ENCODE measurements at places on chromosomes 16 and 17.

- peaks cover 77% of the 10 kb centered on the region for H3K4me1 ChIP-seq
- 0 out of 2 replicates have a peak, but pooled peaks cover 5% of the 10 kb centered on the region for H3K36me3 ChIP-seq
- peaks cover 2% of the 10 kb centered on the region for H3K27me3 ChIP-seq
- no peak overlapping the region for H3K4me3 ChIP-seq
- no peak for DNase-seq
- H3K27ac ChIP-seq: peak overlapping the region; percentile 17
Measured at GRCh38 chr17:2235265-2235664, 68.3 kb downstream of the SMG6 start.

DNA sequence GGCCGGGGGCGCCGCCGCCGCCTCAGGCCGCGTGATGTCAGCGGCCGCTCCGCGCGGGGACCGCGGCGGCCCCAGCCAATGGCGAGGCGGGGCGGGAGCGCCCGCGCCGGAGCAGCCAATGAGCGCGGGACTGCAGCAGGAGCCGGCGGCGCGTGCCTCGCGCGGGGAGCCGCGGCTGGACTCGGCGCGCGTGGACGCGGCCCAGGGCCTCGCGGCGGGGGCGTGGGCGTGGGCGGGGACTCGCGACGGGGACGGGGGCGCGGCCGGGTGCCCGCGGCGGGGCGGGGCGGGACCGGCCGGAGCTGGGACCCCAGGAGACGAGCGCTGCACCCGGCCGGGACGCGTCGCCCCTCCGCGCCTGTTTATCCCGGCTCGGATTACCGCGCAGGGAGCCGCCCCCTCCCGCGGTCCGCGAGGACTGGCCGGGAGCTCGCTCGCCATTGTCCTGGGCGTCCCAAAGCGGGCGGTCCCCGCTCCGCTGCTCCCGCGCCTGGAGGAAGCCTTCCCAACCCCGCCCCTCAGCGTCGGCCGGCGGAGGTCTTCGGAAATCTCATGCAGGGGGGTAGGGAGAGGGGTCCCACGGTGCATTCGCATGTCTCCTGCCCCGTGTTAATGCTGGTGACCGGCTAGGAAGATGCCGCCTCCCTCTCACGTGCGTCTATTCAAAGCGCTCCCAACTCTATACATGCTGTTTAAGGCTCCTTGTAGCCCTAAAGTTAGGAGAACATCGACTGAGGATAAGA lies at the start of gene RNF157:
TSS of gene RNF157 (minus strand) at position 33 of the 743 bp plus-strand sequence. CDS start 253 bp downstream, outside the sequence.
- H3K4me1 ChIP-seq: peaks cover 8% of the 10 kb centered on the region
- peak within 1 kb of the TSS; percentile 86 for H3K4me3 ChIP-seq
- peak within 1 kb of the TSS; percentile 57 for H3K27ac ChIP-seq
- DNase-seq: no peak
- H3K27me3 ChIP-seq: peaks cover 51% of the 10 kb centered on the region

GRCh38 chr17:76103274-76104139 lies at the start of gene EXOC7:
Gene EXOC7, minus strand, starts transcription at chr17:76103787. Its CDS starts 95 bp downstream, at chr17:76103692.
- peaks cover 22% of the 10 kb centered on the region for H3K36me3 ChIP-seq
- H3K4me3 ChIP-seq: peak within 1 kb of the TSS; percentile 99
- H3K27ac ChIP-seq: peak within 1 kb of the TSS; percentile 96
- DNase-seq: peak; percentile 82

DNA sequence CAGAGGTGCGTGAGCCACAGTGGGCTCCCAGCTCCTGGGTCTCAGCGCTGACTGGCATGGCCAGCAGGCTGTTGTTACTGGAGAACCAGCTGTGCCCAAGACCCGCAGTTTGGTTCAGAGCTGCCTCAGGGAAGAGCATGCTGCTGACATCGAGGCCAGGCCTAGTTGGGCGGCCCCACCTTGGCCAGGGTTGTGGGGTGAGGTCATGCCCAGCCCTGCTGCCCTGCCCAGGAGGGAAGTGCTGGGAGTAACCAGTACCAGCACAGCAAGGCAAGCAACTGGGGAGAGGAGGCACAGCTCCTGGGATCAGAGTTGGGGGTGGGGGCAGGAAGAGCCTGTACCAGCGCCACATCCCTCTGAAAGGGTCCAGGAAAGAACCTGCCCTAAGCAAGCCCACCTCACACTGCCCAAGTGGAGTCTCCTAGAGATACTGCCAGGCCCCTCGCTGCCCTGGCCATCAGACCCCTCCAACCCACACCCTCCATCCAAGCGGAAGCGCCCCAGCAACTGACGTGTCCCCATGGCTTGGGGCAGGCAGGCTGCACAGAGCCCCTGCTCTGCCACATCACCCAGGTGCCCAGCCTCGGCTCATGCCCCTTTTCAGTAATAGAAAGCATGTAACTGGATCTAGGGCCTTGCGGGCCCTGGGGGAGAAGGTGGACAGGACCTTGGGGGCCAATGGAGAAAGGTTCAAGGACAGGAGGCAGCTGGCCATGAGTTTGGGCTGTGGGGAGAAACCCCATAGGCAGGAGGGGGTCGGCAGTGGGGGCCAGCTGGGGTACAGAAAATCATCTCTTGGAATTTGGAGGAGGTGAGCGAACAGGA lies 990 bp downstream of the DOK4 start:
- no peak for DNase-seq
- peak overlapping the region; percentile 89 for H3K4me3 ChIP-seq
- no peaks in the 10 kb centered on the region for H3K36me3 ChIP-seq
- H3K27ac ChIP-seq: peak overlapping the region; percentile 43
- peaks cover 26% of the 10 kb centered on the region for H3K4me1 ChIP-seq

GRCh38 chr16:81185416-81185815 lies 53.1 kb upstream of the BCO1 start:
- peaks cover 7% of the 10 kb centered on the region for H3K27me3 ChIP-seq
- no peaks in the 10 kb centered on the region for H3K36me3 ChIP-seq
- H3K4me3 ChIP-seq: no peak overlapping the region

- DNase-seq: no peak
- no peak overlapping the region for H3K4me3 ChIP-seq
- H3K4me1 ChIP-seq: peaks cover 28% of the 10 kb centered on the region
- no peak overlapping the region for H3K27ac ChIP-seq
Measured at GRCh38 chr17:67107171-67107570, 62.8 kb downstream of the CACNG1 start.

- H3K36me3 ChIP-seq: no peaks in the 10 kb centered on the region
- DNase-seq: no peak
- peaks cover 5% of the 10 kb centered on the region for H3K27me3 ChIP-seq
- H3K27ac ChIP-seq: no peak overlapping the region
Measured at GRCh38 chr16:82769845-82770244, 143.1 kb downstream of the CDH13 start.

- peaks cover 2% of the 10 kb centered on the region for H3K27me3 ChIP-seq
- H3K36me3 ChIP-seq: peaks cover 12% of the 10 kb centered on the region
Measured at GRCh38 chr17:7396147-7396546, 1.8 kb upstream of the PLSCR3 start.

- H3K27ac ChIP-seq: no peak overlapping the region
- H3K4me1 ChIP-seq: no peaks in the 10 kb centered on the region
- no peaks in the 10 kb centered on the region for H3K36me3 ChIP-seq
- peaks cover 21% of the 10 kb centered on the region for H3K27me3 ChIP-seq
- no peak for DNase-seq
Measured at GRCh38 chr16:48041981-48042421, 113.8 kb downstream of the ABCC12 start.

DNA sequence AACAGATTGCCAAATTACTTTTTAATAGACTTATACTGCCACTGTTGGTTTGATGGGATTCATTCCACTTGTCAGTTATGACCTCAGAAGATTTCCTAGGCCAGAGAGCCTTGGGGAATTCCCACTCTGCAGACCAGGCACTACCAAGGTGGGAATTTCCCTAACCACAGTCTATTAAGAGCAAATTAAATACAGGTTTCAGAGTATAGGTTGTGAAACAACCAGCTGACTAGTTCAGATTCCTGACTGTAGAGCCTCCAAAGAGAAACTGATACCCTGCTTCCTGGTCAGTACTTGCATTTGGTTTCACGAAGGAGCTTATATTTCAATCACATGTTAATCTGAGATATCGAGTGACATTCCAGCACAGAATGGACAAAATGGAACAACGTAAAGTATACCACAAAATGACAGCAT lies 186.5 kb downstream of the STX8 start:
- no peaks in the 10 kb centered on the region for H3K27me3 ChIP-seq
- no peak overlapping the region for H3K4me3 ChIP-seq
- peak; percentile 3 for DNase-seq
- peaks cover 25% of the 10 kb centered on the region for H3K36me3 ChIP-seq

DNA sequence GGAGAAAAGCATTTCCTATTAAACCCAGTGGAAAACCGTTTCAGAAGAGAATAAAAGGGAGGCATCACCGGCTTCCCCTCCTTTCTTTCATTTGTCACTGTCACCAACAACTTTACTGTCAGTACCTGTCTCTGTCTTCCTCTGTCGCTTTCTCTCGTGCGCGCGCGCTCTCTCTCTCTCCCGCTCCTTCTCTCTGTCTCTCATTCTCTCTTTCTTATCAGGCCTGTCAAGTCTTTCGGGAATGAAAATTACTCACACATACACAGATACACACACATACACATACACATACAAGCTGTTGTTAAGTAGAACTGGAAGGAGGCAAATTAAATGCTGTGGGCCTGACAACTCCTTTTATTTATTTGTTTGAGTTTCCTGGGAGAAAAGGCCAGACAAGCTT lies 17.6 kb downstream of the MYOCD start:
- H3K36me3 ChIP-seq: no peaks in the 10 kb centered on the region
- peaks cover 4% of the 10 kb centered on the region for H3K4me1 ChIP-seq
- H3K27me3 ChIP-seq: no peaks in the 10 kb centered on the region
- no peak for DNase-seq
- no peak overlapping the region for H3K27ac ChIP-seq

GRCh38 chr16:53085931-53086421 lies 31.2 kb downstream of the CHD9 start:
- peak; percentile 17 for DNase-seq
- H3K27me3 ChIP-seq: peaks cover 6% of the 10 kb centered on the region
- no peak overlapping the region for H3K4me3 ChIP-seq
- H3K36me3 ChIP-seq: peaks cover 11% of the 10 kb centered on the region
- peaks cover 83% of the 10 kb centered on the region for H3K4me1 ChIP-seq

GRCh38 chr16:84451781-84452180 lies 52.7 kb downstream of the MEAK7 start:
- no peak overlapping the region for H3K4me3 ChIP-seq
- DNase-seq: no peak
- no peaks in the 10 kb centered on the region for H3K4me1 ChIP-seq
- no peak overlapping the region for H3K27ac ChIP-seq
- no peaks in the 10 kb centered on the region for H3K36me3 ChIP-seq

- H3K27me3 ChIP-seq: peaks cover 18% of the 10 kb centered on the region
- no peak overlapping the region for H3K4me3 ChIP-seq
- no peak overlapping the region for H3K27ac ChIP-seq
- no peaks in the 10 kb centered on the region for H3K36me3 ChIP-seq
- H3K4me1 ChIP-seq: peaks cover 25% of the 10 kb centered on the region
Measured at GRCh38 chr17:32525122-32525521, 38.3 kb downstream of the CDK5R1 start.

DNA sequence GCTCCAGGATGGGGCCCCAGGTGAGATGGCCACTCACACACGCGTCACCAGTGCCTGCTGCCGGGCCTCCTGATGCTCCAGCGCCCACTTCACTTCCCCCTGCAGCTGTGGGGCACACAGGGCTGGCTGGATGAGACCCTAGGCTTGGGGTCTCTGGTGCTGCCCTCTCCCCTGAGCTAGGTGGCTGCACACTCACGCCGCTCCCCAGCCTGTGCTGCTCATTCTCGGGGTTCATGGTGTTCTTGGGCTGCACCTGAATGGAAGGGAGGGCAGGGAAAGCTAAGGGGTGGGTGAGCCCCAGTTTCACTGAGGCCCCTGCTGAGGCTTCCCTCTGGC lies 1.2 kb downstream of the CCDC78 start:
- H3K4me1 ChIP-seq: peaks cover 4% of the 10 kb centered on the region
- no peaks in the 10 kb centered on the region for H3K36me3 ChIP-seq
- no peak overlapping the region for H3K27ac ChIP-seq
- no peak overlapping the region for H3K4me3 ChIP-seq
- peaks cover 12% of the 10 kb centered on the region for H3K27me3 ChIP-seq

- H3K36me3 ChIP-seq: no peaks in the 10 kb centered on the region
- no peaks in the 10 kb centered on the region for H3K4me1 ChIP-seq
- H3K27ac ChIP-seq: no peak overlapping the region
- no peak overlapping the region for H3K4me3 ChIP-seq
- DNase-seq: no peak
Measured at GRCh38 chr17:36727577-36727976, 126.2 kb downstream of the MRM1 start.

DNA sequence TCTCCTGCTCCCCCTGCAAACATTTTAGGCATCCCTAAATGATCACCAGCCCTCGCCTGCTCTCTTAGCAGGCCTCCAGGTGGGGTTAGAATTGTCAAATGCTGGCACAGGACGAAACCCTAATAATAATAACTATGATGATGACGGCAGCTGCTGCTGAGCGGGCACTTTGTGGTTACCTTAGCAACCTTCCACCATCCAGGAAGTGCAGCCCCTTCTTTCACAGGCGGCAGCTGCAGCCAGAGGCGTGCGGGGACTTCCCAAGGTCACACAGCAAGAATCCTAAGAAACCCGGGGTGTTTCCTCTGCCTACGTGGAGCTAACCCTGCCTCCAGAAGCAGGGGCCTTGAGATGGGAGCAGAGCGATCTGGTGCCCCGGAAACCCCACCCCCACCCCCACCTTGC lies 22.4 kb upstream of the EIF1 start:
- peaks cover 21% of the 10 kb centered on the region for H3K4me1 ChIP-seq
- no peak for DNase-seq
- H3K27ac ChIP-seq: peak overlapping the region; percentile 91
- H3K4me3 ChIP-seq: peak overlapping the region; percentile 86
- H3K27me3 ChIP-seq: peaks cover 10% of the 10 kb centered on the region
- no peaks in the 10 kb centered on the region for H3K36me3 ChIP-seq

GRCh38 chr16:70738083-70738977 lies 52.5 kb upstream of the MTSS2 start:
- H3K4me3 ChIP-seq: peak overlapping the region; percentile 77
- peaks cover 67% of the 10 kb centered on the region for H3K4me1 ChIP-seq
- peak; percentile 69 for DNase-seq
- peak overlapping the region; percentile 100 for H3K27ac ChIP-seq

GRCh38 chr17:48575673-48576478 lies 2.3 kb downstream of the HOXB4 start:
- H3K4me3 ChIP-seq: no peak overlapping the region
- peaks cover 77% of the 10 kb centered on the region for H3K27me3 ChIP-seq
- no peaks in the 10 kb centered on the region for H3K36me3 ChIP-seq

DNA sequence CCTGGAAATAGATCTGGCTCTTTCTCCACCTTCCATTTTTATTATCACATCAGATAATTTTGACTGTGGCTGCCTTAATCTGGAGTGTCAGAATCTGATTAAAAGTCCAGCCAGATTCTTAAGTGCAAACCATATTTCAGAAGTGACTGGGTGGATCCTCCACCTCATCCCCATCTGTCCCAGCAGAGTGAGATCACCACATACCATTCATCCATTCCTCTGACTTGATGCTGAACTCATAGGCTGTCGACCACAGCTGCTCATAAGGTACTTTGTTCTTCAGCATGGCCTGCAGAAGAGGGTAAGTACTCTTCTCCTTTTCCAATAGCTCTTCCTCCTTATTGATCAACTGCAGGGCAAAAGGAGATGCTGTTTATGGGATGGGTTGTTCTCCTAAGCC lies 53.5 kb downstream of the DNAH3 start:
- H3K27ac ChIP-seq: no peak overlapping the region
- H3K4me3 ChIP-seq: no peak overlapping the region

- no peak for DNase-seq
- no peaks in the 10 kb centered on the region for H3K4me1 ChIP-seq
- no peaks in the 10 kb centered on the region for H3K36me3 ChIP-seq
- peaks cover 35% of the 10 kb centered on the region for H3K27me3 ChIP-seq
Measured at GRCh38 chr16:81227785-81228184, 10.7 kb upstream of the BCO1 start.
